ENCODE measurements at places on chromosomes 16 and 17. TPM values are rescaled to one million over a fixed set of nuclear protein-coding genes. Genes with fewer than 3 reads are reported as not detected.

- peak; percentile 98 for DNase-seq
These were observed at the start of gene MRPS23 for GRCh38 chr17:57849874-57850754. Gene MRPS23, minus strand, starts transcription at chr17:57850044. Its CDS starts 34 bp downstream, at chr17:57850010.

GNAO1 gene
- 1.7 TPM for total RNA-seq

HCFC1R1 gene
- 30.0 TPM for total RNA-seq

FOXL1 gene
- 2.5 TPM for total RNA-seq

- DNase-seq, result no peak
These were observed 1378.8 kb upstream of the CDH8 start for GRCh38 chr16:63415014-63415413.

DNA sequence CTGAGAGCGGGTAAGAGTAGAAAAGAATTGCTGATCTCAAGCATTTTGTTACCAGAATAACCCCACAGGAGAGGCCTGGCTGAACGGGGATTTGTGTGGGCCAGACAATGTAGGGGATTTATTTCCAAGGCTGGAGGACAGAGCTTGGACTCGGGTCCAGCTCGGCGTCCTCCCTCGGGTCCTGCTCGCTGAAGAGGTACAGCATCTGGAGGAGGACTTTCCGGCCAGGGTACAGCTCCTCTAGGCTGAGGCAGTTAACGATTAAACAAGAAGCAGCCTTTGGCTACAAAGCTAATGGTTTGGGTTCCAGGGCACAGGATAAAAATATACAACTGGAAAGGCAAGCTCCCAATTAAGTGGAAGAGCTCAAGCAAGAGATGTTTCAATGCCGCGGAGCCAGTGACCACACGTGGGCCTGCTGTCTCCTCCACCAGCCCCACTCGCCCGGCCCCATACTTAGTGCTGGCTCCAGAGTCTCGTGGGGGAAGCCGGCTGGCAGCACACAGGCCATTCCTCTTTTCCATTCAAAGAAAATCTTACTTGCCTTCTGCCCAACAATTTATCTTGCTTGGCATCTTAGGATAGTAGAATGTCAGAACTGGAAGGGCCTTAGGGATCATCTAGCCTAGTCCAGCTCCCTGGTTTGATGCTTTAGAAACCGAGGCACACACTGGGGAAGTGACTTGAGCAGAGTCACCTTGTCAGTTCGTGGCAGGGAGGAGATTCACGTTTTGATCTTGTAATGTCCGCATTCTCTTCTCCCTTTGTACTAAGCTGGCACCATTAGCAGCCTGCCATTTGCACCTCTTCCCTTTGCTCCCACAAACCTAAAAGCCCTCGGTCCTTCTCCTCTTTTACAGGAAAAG, 85.9 kb upstream of the TBX2 start:
- no peak for DNase-seq

DNA sequence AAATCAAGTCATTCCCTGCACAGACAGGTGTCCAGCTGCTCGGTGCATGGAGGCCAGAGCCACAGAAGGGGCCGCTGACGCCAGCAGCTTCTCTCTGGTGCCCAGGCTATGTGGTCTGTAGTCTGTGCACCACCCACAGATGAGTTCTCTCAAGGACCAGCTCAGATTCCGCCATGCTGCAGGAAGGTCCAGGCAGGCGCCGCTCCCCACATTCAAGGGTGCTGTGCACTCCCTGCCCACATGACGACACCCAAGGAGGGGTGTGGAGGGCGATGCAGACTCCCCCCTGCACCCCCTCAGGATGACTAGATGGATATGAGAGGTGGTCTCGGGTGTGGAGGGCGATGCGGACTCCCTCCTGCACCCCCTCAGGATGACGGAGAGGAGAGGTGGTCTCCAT, 119.0 kb downstream of the ANKRD11 start:
- no peak for DNase-seq

DNA sequence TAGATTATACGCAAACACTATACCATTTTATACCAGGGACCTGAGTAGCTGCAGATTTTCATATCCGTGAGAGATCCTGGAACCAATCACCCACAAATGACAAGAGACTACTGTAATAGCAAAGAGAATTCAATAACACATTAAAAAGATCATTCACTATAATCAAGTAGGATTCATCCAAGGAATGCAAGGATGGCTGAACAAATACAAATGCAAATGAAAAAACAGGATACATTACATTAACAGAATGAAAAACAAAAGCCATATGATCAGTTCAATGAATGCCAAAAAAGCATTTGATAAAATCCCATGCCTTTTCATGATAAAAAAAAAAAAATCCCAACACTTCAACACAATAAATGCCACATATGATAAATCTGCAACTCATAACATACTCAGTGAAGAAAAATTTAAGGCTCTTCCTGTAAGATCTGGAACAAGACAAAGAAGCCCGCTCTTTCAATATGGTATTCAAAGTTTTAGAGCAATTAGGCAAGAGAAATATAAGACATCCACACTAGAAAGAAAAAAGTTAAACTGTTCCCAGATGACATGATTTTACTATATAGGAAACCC, 29.0 kb downstream of the N4BP1 start:
- DNase-seq, result no peak
